ENCODE measurements at places on chromosomes 4 and X.

DNA sequence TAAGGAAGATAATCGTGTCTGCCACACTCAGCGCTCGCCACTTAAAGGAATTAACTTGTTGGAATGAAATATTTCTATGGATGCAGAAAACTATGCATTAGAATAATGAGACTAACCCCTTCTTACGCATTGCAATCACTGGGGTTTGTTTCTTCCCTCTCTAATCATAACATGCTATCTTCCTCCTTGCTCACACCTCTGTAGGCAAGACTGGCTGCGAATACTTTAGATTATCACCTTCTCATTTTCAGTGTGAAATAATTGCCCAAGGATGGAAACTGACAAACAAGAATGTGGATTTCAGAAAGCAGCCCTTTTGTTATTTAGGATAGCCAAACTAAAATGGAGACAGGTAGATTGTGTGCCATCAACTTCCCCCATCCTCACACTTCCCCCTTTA lies 349.4 kb downstream of the MID1IP1 start:
- no peak for DNase-seq

GRCh38 chr4:44493924-44494323 lies 45.3 kb upstream of the KCTD8 start:
- no peak for DNase-seq

GRCh38 chr4:93855926-93856325 lies 27.4 kb downstream of the ATOH1 start:
- no peak for DNase-seq

GRCh38 chr4:138902705-138903104 lies 112.9 kb upstream of the NOCT start:
- no peak for DNase-seq

- no peak for DNase-seq
Observed at GRCh38 chr4:165458471-165458870, 79.7 kb downstream of the CPE start.

DNA sequence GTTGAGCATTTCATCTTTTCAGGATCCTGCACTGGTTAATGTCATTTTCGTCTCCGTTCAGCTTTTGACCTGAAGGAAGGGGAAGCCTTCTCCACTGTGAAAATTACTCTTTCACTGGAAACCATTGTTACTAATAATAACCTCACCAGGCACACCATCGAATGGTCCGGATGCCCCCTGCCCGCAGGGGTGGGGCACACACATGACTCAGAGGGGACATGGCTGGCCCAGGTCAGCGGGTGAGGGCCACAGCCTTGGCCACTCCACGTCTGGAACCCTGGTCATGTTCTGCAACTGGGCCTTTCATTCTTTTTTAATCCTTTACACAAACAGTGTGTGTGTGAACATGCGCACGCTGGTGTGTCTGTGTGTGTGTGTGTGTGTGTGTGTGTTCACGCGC lies 191.8 kb downstream of the BCOR start:
- no peak for DNase-seq

- DNase-seq, result no peak
Observed at GRCh38 chr4:24793219-24794005, 2.0 kb upstream of the SOD3 start.

- DNase-seq, result no peak
Observed at GRCh38 chrX:74906417-74906816, 18.8 kb downstream of the NEXMIF start.

- no peak for DNase-seq
Observed at GRCh38 chr4:123477711-123478209, 81.2 kb downstream of the SPRY1 start.
